ENCODE measurements at places on chromosomes 1 and 21. TPM values are rescaled to one million over a fixed set of nuclear protein-coding genes. Genes with fewer than 3 reads are reported as not detected.
A peak's percentile ranks its signal among the peaks of the same experiment; 100 is the strongest.

- no peak overlapping the region for H3K4me3 ChIP-seq
- H3K27ac ChIP-seq: no peak overlapping the region
- H3K27me3 ChIP-seq: no peaks in the 10 kb centered on the region
- H3K4me1 ChIP-seq: peaks cover 6% of the 10 kb centered on the region
- no peaks in the 10 kb centered on the region for H3K36me3 ChIP-seq
- peak; percentile 47 for DNase-seq
These were observed 22.9 kb downstream of the ADAM30 start for GRCh38 chr1:119873135-119874015.

GRCh38 chr1:226661965-226662364 is 77.1 kb downstream of the ITPKB start:
- H3K4me3 ChIP-seq: no peak overlapping the region
- peaks cover 60% of the 10 kb centered on the region for H3K4me1 ChIP-seq
- H3K27ac ChIP-seq: peak overlapping the region; percentile 91
- DNase-seq: peak; percentile 49
- H3K36me3 ChIP-seq: no peaks in the 10 kb centered on the region
- no peaks in the 10 kb centered on the region for H3K27me3 ChIP-seq

APCS gene
- total RNA-seq: not detected

- DNase-seq: no peak
- H3K27me3 ChIP-seq: no peaks in the 10 kb centered on the region
- H3K4me1 ChIP-seq: no peaks in the 10 kb centered on the region
These were observed 2.6 kb downstream of the SLAMF8 start for GRCh38 chr1:159829273-159829634.

DIO1 gene
- not detected for total RNA-seq

RGS4 gene
- total RNA-seq: 25.9 TPM

DNA sequence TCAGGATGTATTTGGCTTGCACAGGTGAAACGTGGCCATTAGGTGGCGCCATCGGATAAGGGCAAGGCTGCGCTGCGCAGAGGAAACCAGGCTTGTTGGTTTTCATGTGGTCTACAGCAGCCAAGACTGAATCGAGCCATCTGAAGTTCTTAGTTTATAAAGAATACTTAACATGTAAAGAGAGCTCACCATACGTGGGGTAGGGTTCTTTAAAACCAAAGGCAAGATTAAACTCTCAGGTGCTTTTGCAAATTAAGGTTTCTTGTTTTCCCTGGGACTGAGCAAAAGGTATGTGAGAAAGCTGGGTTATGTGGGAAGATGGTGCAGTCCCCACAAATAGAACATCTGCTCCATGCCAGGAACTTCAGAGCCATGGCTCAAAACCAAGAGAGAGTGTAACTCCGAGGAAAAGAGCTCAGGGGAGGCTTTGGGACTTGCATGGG is 9.3 kb downstream of the MASP2 start:
- H3K27me3 ChIP-seq: peaks cover 3% of the 10 kb centered on the region
- no peak overlapping the region for H3K4me3 ChIP-seq
- peak; percentile 91 for DNase-seq
- H3K36me3 ChIP-seq: no peaks in the 10 kb centered on the region
- H3K27ac ChIP-seq: no peak overlapping the region

GRCh38 chr1:175090780-175091179 is 23.1 kb downstream of the TNN start:
- DNase-seq: no peak
- H3K27ac ChIP-seq: no peak overlapping the region
- H3K27me3 ChIP-seq: no peaks in the 10 kb centered on the region
- H3K36me3 ChIP-seq: no peaks in the 10 kb centered on the region

RGS8 gene
- total RNA-seq: 2.2 TPM

DNA sequence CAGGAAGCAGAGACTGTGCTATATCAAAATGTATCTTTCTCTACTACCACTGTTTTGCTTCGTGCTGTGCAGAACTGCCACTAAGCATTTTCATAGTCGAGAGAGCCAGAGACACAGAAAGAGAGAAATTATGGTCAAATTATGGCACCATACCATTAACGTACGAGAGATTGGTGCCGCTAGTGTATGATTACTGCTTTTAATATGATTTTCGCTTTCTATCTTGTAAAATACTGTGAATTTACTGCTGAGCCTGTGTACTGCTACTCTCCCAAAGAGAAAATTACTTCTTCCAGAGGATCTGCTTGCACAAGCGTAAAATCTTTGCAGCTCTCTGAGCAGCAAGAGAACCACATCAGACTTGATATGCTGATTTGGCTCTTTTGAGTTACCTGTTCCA is 71.1 kb upstream of the ZNF281 start:
- no peak overlapping the region for H3K27ac ChIP-seq
- no peaks in the 10 kb centered on the region for H3K4me1 ChIP-seq
- H3K27me3 ChIP-seq: no peaks in the 10 kb centered on the region

TNNI3K gene
- total RNA-seq: 4.4 TPM

DNA sequence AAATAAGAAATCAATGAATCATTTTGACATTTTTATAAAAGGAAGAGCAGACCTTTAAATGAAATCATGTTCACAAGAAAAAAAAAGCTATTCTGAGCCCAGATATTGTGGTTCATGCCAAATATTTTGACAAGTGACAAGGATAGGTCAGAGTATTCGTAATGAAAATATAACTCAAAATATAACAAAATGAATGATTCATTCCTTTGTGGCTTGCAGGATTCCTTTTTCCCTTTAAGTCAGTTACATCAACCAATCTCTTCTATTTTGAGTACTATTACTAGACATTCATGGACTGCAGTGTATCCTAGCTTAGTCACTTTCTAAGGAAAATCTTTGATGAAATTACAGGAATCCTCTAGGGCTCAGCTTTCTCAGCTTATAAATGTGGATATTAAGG is 188.7 kb downstream of the COL11A1 start:
- no peak overlapping the region for H3K27ac ChIP-seq
- no peaks in the 10 kb centered on the region for H3K4me1 ChIP-seq
- DNase-seq: no peak
- H3K27me3 ChIP-seq: no peaks in the 10 kb centered on the region

PADI1 gene
- 1.3 TPM for total RNA-seq

DNA sequence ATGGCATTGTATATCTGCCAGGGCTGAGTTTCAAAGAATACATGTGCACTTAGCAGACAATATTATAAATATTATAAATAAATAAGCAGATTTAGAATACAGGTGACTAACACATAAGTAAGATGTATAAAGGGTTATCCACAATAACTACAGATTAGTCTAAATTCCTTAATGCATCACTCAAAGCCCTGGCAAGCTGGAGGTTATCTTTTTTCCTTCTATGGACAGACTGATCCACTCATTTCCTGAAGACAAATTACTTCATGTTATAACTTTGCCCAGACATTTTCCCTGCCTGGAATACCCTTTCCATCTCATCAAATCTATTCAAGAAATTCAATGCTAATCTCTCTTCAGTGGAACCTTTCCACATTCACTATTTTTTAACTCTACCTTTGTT is 38.8 kb downstream of the LUZP1 start:
- no peaks in the 10 kb centered on the region for H3K4me1 ChIP-seq
- no peaks in the 10 kb centered on the region for H3K27me3 ChIP-seq
- H3K36me3 ChIP-seq: no peaks in the 10 kb centered on the region
- DNase-seq: no peak
- H3K4me3 ChIP-seq: no peak overlapping the region
- no peak overlapping the region for H3K27ac ChIP-seq

SPRR4 gene
- total RNA-seq: not detected

SFN gene
- 0.25 TPM for total RNA-seq

DNA sequence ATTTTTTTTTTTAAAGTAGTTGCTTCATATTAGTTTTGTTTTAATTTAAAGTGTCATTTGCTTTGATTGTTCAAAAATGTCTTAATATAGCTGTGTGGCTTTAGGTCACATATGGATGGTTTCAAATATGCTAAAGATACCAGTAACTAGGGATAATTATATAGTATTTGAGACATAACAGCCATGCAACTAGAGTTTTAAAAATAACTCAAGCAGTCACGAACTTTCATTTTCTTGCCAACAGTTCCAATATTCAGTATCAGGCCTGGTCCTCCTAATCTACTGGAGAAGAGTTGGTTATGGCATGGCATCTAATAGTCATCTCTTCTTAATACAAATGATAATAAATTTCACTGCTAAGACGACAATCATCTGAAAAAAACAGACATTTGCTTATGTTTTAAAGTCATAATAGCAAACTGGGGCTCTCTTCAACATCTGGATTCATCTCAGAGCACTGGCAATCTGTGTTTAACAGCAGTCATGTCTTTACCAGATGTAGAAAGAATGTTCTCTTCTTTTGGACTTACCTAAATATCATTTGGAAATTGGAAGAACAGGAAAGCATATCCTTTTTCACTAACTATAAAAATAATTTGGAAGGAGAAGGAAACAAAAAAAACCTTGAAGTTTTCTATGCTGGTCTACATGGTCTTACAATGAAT is 24.1 kb upstream of the A3GALT2 start:
- H3K4me1 ChIP-seq: peaks cover 63% of the 10 kb centered on the region
- H3K27me3 ChIP-seq: no peaks in the 10 kb centered on the region
- H3K27ac ChIP-seq: no peak overlapping the region
- DNase-seq: no peak
- no peak overlapping the region for H3K4me3 ChIP-seq

CCDC190 gene
- not detected for total RNA-seq

DNA sequence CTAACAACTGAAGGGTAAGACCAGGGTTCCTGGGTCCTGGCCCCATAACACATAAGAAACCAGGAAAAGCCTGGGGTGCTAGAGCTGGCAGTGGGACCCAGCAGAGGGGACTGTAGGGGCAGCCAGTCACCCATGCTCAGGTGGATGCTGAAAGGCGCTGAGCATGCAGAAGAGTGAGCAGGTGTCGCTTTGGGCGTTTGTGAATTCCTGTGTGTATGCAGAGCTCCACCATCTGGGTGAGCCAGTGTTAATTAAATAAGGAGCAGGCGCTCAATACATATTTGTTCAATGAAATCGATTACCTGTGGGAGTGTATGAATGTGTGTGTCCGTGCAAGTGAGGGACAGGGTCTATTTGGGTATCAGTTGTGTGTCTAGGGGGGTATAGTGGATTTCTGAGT is 499 bp downstream of the C1QA start:
- no peak for DNase-seq
- no peak overlapping the region for H3K27ac ChIP-seq
- peaks cover 20% of the 10 kb centered on the region for H3K27me3 ChIP-seq
- H3K4me3 ChIP-seq: no peak overlapping the region
- H3K4me1 ChIP-seq: no peaks in the 10 kb centered on the region
- H3K36me3 ChIP-seq: no peaks in the 10 kb centered on the region

RGS18 gene
- not detected for total RNA-seq

VPS45 gene
- total RNA-seq: 53.4 TPM

DNA sequence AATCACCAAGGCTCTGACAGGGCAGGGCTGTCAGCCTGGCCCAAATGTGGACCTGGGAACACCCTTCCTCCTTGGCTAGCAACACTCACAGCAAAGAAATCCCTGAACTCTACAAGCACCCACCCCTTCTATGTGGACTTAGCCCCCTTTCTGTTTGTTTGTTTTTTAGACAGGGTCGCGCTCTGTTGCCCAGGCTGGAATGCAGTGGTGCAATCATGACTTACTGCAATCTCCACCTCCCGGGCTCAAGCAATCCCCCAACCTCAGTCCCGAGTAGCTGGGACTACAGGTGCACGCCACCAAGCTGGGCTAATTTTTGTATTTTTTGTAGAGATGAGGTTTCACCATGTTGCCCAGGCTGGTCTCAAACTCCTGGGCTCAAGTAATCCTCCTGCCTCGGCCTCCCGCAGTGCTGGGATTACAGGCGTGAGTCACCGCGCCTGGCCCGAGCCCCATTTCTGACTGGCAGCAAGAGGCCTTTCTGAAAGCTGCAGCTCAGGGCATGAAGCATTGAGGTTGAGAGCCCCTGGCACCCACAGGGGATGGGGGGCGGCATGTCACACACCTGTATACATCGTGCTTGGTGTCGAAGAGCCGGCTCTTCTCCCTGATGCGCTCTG is 16.2 kb downstream of the RIPK4 start:
- no peak for DNase-seq
- H3K27ac ChIP-seq: no peak overlapping the region
- no peaks in the 10 kb centered on the region for H3K36me3 ChIP-seq
- no peaks in the 10 kb centered on the region for H3K27me3 ChIP-seq
- H3K4me3 ChIP-seq: no peak overlapping the region
- H3K4me1 ChIP-seq: peaks cover 13% of the 10 kb centered on the region

PDE9A gene
- 9.3 TPM for total RNA-seq

All from cardiac muscle cell (in vitro differentiated cells and primary cell).